Activated CD4-positive, alpha-beta T cell treated with anti-CD3 and anti-CD28 coated beads, Interleukin-2, amount 50 U/mL, for 1 hour (primary cell): ENCODE measurements at places on chromosomes 16 and 17.

- DNase-seq, result no peak
These were observed 47.0 kb downstream of the CCDC182 start for GRCh38 chr17:57697891-57698711.

GRCh38 chr16:27317738-27318391 is 4.1 kb downstream of the IL4R start:
- peak; percentile 31 for DNase-seq

DNA sequence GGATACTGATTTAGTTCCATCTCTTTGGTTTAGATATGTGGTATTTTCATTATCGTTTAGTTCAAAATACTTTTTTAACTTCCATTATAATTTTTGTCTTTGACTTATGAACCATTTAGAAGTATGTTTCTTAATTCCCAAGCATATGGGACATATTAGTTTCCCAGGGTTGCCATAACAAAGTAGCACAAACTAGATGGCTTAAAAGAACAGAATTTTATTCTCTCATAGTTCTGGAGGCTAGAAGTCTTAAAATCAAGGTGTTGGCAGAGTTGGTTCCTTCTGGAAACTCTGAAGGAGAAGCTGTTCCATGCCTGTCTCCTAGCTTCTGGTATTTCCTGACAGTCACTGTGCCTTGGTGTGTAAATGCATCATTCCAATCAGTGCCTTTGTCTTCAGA is 291.5 kb upstream of the AXIN2 start:
- no peak for DNase-seq

- no peak for DNase-seq
These were observed 83.2 kb downstream of the WSCD1 start for GRCh38 chr17:6153375-6153774.

DNA sequence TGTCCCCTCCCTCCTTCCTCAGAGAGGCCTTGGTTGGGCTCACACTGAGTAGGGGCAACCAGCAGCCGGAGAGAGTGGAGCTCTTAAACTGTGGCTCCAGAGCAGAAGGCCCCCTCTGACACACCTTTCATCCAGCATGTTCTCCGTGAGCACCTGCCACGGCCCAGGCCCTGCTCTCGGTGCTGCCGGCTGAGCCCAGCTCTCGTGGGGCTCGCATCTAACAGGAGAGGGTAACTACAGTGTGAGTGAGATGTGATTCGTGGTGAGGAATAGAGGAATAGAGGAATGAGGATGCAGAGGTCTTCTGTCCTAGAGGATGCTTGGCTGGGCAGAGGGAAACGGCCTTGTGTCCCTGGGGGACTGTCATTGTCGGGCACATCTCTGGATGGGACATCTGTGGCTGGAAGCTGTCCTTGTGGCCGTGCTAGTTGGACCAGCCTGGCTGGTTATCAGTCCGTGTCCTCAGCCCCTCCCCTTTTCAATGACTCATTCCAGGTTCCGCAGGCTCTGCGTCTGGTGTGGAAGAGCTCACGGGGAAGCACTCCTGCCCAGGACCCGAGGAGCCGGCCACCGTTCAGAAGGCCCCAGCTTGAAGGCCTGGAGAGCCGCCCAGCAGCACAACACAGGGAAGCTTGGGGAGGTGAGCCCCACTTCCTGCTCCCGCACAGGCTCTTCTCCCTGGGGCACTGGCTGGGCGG is 11.9 kb upstream of the DNASE1 start:
- DNase-seq, result no peak

DNA sequence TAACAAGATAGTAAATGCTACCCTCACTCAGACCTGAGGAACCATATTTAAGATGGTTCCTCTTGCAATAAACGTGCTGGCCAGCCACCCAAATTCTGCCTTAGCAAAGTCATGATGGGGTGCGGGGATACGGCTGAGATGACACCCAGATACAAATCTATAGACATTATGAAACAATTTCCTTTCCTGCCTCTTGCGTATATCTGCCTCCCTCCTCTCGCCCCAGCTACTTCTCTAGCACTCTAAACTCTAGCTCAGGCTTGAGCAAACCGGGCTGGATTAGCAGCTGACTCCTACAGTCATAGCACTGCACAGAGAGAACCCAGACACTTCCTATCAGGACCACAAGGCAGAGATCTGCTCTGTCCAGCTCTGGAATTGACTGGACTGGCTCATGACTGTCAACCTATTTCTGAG is 22.3 kb downstream of the CD300LF start:
- DNase-seq, result no peak

- DNase-seq, result peak; percentile 34
These were observed 24.8 kb downstream of the MAP1LC3B start for GRCh38 chr16:87416826-87417527.

DNA sequence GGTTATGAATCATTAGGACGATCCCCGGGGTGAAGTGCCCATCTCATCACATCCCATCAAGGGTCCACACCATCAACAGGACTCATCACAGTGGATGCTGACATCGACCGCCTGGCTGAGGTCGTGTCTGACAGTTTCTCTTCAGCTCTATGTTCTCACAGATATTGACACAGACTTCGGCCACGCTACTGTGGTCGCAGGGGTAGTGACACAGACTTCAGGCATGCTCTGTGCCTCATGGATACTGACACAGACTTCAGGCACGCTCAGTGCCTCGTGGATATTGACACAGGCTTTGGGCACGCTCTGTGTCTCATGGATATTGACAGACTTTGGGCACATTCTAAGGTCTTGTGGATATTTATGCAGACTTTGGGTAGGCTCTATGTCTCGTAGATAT is 50.1 kb downstream of the KLHDC4 start:
- DNase-seq, result no peak

DNA sequence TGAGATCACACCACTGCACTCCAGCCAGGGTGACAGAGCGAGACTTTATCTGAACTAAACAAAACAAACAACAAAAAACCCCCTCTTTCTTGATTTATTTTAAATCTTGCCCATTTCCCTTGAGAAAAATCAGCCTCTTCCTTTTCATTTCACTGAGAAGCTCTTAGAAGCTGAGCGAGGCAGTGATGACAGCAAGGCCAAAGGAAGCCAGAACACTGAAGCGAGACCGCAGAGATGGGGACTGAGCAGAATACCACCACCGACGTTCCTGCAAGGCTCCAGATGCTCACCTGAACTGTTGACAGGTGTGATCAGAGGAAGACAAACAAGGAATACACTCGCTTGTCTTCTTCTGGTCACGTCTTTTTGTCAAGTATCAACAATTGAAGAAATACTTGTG is 30.5 kb upstream of the IRF8 start:
- DNase-seq, result no peak

GRCh38 chr17:64126918-64127317 is 3.0 kb downstream of the ERN1 start:
- no peak for DNase-seq

GRCh38 chr16:89073346-89074071 is 20.1 kb upstream of the ACSF3 start:
- no peak for DNase-seq

- no peak for DNase-seq
These were observed 12.9 kb downstream of the CMC2 start for GRCh38 chr16:80993834-80994233.

DNA sequence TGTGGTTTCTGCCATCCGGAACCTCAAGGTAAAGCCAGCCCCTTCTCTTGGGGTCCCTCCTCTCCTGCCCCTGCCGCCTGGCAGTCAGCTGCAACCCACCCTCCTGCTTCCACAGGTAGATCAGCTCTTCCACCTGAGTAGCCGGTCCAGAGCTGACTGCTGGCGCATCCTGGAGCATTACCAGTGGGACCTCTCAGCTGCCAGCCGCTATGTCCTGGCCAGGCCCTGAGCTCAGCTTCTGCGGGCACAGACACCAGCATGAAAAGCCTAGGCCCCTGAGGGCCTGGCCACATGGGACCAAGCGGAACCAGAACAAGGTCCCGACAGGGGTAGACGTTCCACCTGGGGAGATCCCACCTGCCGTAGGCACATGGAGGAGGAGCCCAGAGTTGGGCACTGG is 5.5 kb downstream of the PLSCR3 start:
- no peak for DNase-seq

- no peak for DNase-seq
These were observed 394.8 kb downstream of the KCNJ2 start for GRCh38 chr17:70564006-70564620.

- DNase-seq, result no peak
These were observed 173.0 kb upstream of the TOM1L1 start for GRCh38 chr17:54727624-54728023.

- no peak for DNase-seq
These were observed 242.3 kb downstream of the CCDC182 start for GRCh38 chr17:57502811-57503241.

GRCh38 chr17:21387616-21388015 is 11.5 kb downstream of the KCNJ12 start:
- no peak for DNase-seq

- no peak for DNase-seq
These were observed 11.3 kb upstream of the DCAF7 start for GRCh38 chr17:63538693-63539595.

DNA sequence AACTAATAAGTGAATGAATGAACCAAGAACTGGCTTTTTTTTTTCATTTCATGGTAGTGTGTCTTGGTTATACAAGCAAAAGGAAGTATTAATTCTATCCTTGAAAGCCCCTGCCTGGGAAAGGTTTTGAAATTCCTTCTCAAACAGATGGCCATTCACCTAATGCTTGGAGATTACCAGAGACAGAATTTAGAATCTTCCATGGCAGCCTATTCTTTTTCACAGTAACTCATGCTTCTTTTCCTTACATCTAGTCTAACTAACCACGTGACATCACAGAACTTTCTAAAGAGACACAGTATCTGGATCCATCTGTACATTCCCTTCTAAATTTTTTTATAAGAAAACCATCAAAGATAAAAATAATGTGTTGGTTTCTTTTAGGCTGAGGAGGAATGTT is 151.6 kb downstream of the FTO start:
- DNase-seq, result no peak

DNA sequence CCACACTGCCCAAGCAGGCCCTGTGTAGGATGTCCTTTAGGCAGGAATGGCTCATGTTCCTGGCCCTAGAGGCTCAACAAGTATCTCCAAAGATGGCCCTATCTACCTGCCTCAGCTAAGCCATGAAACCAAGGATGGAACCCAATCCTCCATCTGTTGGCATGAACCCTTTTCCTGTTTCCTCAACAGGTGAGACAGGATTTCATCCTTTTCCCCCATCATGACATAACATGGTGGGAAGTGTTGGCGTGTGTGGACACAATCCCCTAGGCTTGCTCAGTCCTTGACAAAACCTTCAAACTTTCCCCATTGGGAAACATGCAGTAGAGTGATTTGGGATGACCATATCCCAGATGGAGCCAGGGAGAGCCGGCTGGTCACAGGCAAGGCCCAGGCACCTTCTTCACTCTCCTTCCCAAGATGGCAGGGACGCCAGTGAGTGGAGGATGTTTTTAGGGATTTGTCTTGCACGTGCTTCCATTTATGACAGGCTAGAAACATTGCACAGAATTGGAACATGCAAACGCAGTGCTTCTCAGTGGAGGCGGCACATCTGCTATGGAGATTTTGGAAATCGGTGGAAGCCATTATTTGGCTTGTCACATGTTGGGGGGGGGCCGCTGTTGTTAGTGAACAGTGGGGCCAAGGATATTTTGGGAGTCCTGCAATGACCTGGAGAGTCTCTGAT is 77.0 kb downstream of the MYH11 start:
- DNase-seq, result no peak

GRCh38 chr16:53053967-53054669 is 673 bp upstream of the CHD9 start:
- no peak for DNase-seq

DNA sequence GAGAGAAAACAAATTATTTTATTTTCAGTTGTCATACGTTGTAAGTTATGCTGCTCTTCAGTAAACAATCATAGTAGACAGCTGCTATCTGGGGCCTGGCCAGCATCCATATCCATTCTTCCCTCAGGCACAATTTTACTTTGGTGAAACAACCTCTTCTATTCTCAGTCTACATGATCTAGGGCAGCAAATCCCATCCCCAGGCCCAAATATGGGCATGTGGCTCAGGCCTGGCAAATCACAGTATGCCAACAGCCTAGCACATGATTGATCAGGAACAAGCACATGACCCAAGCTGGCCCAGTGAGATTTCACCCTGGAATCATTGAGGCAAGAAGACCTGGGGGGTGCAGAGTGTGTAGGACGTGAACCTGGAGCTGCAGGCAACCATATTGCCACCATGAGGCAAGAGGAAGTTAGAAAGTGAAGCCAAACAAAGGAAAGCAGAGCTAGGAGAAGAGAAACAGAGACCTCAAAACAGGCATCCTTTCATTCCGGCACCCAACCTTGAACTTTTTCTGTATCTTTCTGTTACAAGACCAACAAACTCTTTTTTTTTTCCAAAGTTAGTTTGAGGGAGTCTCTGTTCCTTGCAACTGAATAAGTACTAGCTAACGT is 10.3 kb upstream of the ABCC12 start:
- no peak for DNase-seq

DNA sequence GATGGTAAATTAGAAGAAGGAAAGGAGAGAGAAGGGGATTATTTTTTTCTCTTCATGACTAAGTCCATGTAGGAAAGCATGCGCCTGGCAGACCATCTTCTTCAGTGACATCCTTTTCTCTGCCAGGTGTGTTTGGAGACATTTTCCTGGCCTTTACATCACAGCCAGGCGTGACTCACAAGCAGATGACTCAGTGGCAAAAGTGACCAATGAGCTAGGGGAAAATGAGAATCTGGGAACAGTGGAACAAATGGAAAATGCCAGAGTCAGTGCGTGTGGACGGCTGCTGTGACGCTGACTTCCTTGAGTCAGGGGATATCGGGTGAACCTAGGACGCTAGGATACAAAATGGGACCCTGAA is 9.4 kb downstream of the KIAA0513 start:
- no peak for DNase-seq

GRCh38 chr16:72085002-72085401 is 8.4 kb downstream of the TXNL4B start:
- no peak for DNase-seq

- DNase-seq, result no peak
These were observed 3.4 kb downstream of the MNT start for GRCh38 chr17:2397247-2398171.

- DNase-seq, result no peak
These were observed 2.6 kb upstream of the ADORA2B start for GRCh38 chr17:15942207-15942833.

DNA sequence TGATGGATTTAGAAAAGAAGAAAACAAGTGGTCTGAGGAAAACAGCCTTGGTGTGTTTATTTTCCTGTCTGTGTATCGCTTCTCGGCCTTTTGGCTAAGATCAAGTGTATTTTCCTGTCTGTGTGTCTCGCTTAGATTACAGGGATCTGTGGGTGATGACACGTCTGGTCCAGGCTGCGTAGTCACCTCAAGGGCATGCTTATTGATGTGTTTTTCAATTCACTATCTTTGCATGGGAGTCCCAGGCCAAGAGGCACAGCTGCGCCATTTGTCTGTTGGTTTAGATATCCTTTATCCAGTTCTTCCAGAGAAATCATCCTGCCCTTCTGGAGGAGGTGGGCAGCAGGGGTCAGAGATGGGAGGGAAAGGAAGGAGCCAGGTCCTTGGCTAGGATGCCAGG is 47.1 kb upstream of the STH start:
- DNase-seq, result no peak

GRCh38 chr16:52456368-52456767 is 90.6 kb downstream of the TOX3 start:
- DNase-seq, result no peak

- peak; percentile 41 for DNase-seq
These were observed 1.0 kb downstream of the EIF1 start for GRCh38 chr17:41689497-41690299.

- DNase-seq, result no peak
These were observed 33.9 kb downstream of the NGFR start for GRCh38 chr17:49528966-49529365.
